ENCODE measurements at places on chromosomes 1 and 21. TPM values are rescaled to one million over a fixed set of nuclear protein-coding genes. Genes with fewer than 3 reads are reported as not detected.

DNA sequence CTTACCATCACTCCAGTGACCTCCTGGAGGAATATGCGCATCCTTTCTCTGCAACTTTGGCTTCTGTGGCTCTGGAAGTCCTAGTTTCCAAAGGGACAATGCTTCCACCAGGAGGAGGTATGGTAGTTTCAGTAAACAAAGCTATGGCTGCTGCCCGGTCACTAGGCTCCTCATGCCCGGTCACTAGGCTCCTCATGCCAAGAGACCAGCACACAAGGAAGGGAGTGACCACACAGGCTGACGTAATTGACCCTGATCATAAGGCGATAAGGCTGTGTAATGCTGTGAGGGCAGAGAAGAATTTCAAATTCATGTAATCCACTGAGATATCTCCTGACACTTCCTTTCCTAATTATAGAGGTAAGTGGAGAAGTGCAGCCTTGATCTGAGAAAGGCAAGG is 102.9 kb downstream of the DTL start:
- DNase-seq = no peak

DNA sequence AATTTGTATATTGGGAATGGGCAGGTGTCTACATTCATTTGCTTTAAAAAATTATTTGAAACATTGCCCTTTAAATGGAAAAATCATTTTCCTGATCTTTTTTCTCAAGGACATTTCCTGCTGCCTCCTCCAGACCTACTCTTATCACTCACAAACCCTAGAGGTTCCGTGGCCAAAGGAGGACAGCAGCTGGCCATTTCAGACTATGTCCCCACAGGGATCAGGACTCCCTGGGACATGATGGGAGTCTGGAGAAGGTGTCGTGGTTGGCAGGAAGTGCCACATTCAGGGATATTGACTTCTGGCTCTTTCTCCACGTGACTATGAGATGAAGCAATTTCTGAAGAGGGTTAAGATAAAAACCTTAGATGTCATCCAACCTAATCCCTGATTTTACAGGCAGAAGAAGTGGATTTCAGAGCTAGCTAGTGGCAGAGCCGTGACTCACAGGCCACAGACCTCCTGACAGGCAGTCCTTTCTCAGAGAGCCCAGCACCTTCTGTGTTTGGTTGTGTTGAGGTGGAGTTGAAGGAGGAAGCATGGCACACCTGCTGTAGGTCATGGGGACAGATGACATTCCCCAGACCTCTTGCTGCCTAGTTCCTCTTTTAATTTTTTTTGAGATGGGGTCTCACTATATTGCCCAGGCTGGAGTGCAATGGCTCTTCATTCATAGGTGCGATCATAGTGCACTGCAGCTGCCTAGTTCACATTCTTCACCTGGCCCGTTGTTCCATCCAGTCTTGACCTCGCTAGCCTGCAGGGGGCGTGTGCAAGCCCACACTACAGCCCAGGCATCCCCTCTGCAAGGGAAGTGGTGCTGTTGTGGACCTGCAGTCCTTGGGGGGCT is 25.5 kb upstream of the IL10 start:
- DNase-seq = no peak

- DNase-seq = no peak
Observed at GRCh38 chr1:162389021-162389818, 7.7 kb downstream of the C1orf226 start.

DNA sequence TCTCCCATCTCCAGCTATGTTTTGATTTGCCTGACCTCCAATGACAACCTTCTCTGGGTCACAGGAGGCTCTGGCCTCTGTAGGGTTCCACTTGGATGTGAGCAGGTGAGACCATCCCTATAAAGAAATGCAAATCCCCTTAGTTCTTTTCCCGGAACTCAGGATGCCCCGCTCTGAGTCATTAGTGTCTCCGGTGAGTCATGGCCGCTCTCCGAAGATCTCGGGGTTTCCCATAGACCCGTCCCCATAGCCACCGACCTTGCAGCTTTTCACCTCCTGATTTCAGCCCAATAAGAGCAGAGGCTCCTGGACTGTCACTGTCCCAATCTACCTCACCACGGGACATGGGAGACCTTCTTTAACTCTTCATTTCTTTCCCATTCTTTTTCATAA is 98.2 kb downstream of the PGBD5 start:
- no peak for DNase-seq

Gene SHE
- not detected for total RNA-seq

Measured in G401 (cell line).